Aortic smooth muscle cell (primary cell): ENCODE measurements at places on chromosomes 6 and 20. TPM values are rescaled to one million over a fixed set of nuclear protein-coding genes. Genes with fewer than 3 reads are reported as not detected.

The HLA-DQB2 gene
- total RNA-seq, result not detected in 2 replicates

The KHDRBS2 gene
- total RNA-seq, result not detected in 2 replicates

The LPA gene
- not detected in 2 replicates for total RNA-seq

The PREX1 gene
- 75.0 and 102 TPM in 2 replicates for total RNA-seq

The BICRAL gene
- 6.2 and 8.0 TPM in 2 replicates for total RNA-seq

The HLA-A gene
- total RNA-seq, result 219 and 530 TPM in 2 replicates

The OR12D1 gene
- not detected in 2 replicates for total RNA-seq

The SLC32A1 gene
- not detected in 2 replicates for total RNA-seq

The BPI gene
- 0.50 and 0.79 TPM in 2 replicates for total RNA-seq

The SLC35F1 gene
- not detected in 2 replicates for total RNA-seq

The ADGRF1 gene
- not detected in 2 replicates for total RNA-seq

The TCP11 gene
- total RNA-seq, result 0.13 and 0.25 TPM in 2 replicates

The FAM209B gene
- not detected in 2 replicates for total RNA-seq

The SASH1 gene
- total RNA-seq, result 89.8 and 93.0 TPM in 2 replicates

The INSM1 gene
- total RNA-seq, result not detected in 2 replicates

The LY6G6C gene
- not detected in 2 replicates for total RNA-seq

The MARCKS gene
- 49.9 and 74.2 TPM in 2 replicates for total RNA-seq

The CD2AP gene
- total RNA-seq, result 30.0 and 34.1 TPM in 2 replicates

The NKX2-2 gene
- total RNA-seq, result not detected in 2 replicates

The GHRH gene
- total RNA-seq, result not detected in 2 replicates

The SNRPB2 gene
- 39.8 and 48.7 TPM in 2 replicates for total RNA-seq

The PTGIS gene
- total RNA-seq, result 193 and 321 TPM in 2 replicates

The HRH3 gene
- not detected in 2 replicates for total RNA-seq

The RIN2 gene
- total RNA-seq, result 29.2 and 42.2 TPM in 2 replicates

The KDM1B gene
- total RNA-seq, result 20.9 and 23.0 TPM in 2 replicates

The MACROD2 gene
- total RNA-seq, result 0.40 and 0.56 TPM in 2 replicates

The POPDC3 gene
- total RNA-seq, result 0.44 and 0.92 TPM in 2 replicates
